ENCODE measurements at places on chromosomes 1 and 21.

GRCh38 chr1:247111259-247111699, 7.1 kb upstream of the ZNF669 start:
- DNase-seq: peak; percentile 19

DNA sequence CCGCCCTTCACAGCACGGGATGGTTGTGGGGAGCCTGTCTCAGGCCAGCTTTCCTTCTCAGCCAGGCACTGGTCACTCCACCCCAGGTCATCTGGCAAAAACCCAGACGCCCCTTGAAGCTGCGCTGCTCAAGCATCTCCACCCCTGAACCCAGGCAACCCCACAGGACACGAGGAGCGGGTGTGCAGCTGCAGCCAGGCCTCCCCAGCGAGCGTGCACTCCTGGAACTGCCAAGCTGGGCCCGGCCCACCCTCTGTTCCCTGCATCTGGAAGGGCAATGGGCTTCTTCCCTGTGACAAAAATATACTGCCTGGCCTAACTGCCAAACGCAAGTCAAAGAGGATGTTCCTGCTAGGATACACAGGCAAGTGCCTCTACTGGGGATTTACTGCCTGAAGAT, 39.7 kb downstream of the SLC66A1 start:
- DNase-seq: no peak

DNA sequence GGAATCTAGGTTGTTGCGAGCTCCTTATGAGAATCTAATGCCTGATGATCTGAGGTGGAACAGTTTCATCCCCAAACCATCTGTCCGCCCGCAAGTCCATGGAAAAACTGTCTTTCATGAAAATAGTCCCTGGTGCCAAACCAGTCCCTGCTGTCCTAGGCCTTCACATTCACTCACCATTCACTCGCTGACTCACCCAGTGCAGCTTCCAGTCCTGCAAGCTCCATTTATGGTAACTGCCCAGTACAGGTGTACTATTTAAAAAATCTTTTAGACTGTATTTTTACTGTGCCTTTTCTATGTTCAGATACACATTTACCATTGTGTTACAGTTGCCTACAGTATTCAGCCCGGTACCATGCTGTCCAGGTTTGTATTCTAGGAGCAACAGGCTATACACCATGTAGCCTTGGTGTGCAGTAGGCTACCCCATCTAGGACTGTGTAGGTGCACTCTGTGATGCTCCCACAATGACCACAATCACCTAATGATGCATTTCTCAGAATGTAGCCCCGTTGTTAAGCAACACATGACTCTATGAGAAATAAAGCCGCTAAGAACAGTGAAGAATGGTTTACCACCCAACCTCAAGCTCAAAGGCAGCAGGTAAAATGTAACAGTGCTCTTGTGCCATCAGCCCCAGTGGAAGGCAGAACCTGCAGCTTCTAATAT, 2.4 kb downstream of the ECHDC2 start:
- DNase-seq: no peak

DNA sequence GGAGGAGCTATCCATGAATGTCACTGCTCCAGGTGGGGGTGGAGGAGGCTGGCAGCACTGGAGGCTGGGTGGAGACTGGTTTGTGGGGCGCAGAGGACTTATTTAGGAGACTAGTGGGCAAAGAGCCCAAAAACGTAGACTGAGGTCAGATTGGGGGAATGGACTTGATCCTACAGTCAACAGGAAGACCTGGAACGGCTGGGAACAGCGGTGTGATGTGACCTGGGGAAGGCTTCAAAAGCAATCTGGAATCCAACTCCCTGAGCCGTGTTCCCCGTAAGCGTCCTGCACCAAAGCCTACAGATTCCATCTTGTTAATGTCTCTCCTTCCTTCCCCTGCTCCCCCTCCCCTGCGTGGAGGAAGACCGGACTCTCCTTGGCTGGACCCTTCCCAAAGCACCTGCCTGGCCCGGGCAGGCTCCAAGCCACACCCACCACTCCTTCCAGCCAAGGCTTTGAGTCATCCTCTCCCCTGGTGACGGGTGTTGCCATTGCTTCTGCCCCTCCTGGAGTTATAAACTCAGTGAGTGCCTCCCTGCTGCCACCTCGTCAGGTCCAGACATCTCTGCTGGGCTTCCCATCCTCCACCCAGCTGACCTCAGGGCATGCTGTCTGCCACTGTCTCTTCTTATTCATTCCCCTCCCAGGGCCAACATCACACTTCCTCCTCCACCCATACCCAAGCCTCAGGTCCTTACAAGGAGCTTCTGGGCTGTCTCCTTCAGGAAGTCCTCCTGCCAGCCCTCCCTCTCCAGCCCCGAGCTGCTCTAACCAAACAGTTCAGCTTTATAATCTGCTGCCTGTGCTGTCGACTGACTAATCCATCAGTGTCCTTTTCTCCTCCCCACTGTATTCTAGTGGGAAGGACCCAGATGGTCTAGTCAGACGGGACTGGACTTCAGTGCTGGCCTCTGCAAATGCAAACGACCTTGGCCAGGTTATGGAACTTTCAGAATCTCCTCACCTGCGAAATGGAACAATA, 1.6 kb upstream of the CLSTN1 start:
- peak; percentile 41 for DNase-seq

DNA sequence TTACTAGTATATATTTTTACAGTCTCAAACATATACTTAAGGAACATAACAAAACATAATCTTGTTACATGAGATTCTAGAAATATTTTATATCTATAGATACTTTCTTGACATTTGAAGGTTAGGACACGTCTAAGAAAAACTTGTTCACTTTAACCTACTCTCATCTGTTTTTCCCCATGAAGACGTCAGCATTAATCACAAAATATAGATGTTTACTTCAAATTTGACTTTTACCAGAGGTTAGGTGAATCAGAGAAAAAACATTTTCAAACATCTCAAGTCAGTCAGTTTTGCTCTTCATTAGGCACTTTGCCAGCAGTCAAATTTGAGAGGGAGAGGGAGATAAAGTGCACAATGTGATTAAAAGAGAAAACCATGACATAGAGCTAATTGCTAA, 47.7 kb downstream of the BRINP3 start:
- DNase-seq: no peak

DNA sequence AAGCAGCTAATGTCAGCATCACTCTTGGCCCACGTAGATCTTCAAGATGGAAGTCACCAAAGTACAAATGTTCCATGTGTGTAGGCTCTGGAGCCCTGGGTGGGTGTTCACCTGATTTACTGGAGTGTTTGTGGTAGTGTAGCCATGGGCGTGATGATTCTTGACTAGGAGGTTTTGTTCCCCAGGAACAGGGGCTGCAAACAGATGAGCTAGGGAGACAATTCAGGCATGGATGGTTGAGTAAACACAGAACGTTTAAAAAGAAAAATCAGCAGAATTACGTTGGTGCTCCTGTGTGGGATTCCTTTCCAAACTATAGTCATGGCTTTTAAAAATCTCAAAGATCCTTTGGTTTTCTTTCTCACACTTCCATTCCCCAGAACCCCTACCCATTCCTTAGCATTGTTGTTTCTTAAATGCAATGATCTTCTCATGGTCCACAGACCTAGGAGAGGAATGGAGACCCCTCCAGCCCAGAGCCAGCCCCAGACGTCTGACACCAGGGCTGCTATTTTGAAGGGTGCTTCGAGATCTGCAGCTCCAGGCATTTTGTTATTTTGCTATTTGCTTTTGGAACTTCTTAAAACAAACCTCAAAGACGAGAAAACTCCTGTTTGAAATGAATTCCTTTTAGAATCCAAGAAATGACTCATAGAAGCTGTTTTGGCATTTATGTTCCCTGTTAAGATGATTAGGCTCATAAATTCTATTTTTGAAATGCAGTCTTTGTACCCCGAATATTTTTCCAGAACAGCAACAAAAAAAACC, 115.1 kb downstream of the ETS2 start:
- DNase-seq: no peak

GRCh38 chr21:34630536-34631143, 15.7 kb upstream of the RCAN1 start:
- no peak for DNase-seq

GRCh38 chr1:211132721-211133392, 1.1 kb downstream of the KCNH1 start:
- DNase-seq: no peak

DNA sequence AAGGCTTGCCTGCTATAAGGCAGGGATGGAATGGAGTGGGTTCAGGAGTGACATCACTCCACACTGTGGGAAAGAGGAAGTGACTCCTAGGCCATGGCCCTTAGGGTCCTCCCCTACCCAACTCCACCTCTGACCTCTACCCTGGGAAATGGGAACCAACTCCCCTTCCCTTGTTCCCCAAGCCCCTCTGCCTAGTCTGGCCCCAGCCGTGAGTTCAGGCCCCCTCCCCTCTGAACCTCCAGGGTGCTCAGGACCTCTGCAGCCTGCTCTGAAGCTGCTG, 3.8 kb upstream of the GUCA2A start:
- no peak for DNase-seq

DNA sequence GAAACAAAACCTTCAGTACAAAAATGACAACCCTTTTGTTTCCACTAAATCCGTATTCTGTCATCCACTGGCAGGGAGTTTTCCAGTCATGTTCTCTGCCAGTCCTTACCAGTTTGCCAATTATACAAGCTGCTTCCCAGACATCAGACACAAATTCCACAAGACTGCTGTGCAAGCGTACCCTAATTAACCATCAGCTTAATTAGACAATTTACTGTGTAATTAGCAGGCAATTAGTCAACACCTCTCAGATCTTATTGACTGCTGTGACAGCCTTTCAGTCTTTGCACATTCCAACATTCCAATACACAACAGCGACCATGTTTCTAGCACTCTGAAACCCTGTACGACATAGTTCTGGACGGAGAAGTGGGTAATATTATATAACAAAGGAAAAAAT, 420.1 kb downstream of the DPYD start:
- no peak for DNase-seq

- DNase-seq: no peak
Observed at GRCh38 chr1:53206735-53207379, 10.2 kb downstream of the CPT2 start.

GRCh38 chr1:17104782-17105181, 14.5 kb downstream of the PADI2 start:
- DNase-seq: no peak

DNA sequence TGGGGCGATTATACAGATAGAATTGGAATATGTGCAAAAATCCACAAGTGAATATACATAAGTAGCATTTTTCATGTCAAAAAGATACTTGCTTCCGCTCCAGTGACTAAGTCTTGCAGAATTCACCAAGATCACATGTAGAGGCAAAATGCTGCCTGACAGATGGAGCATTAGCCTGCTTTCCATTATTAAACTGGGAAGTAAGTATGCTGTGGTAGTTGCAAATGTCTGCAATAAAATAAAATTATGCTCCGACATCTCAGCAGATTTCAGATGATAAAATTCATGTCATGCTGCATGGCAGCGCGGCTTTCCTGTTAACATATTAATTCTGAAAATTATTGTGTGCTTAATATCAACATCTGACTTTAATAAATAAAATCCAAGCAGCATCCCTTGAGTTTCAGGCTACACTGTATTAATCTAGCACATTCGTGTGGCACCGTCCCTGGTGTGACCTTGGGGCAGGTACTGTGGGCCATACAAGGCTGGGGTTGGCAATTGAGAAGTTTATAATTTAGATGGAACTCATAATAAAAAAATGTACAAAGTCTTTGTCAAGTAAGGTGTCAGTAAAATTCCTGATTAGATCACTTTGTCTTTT, 366.4 kb upstream of the ZP4 start:
- no peak for DNase-seq

DNA sequence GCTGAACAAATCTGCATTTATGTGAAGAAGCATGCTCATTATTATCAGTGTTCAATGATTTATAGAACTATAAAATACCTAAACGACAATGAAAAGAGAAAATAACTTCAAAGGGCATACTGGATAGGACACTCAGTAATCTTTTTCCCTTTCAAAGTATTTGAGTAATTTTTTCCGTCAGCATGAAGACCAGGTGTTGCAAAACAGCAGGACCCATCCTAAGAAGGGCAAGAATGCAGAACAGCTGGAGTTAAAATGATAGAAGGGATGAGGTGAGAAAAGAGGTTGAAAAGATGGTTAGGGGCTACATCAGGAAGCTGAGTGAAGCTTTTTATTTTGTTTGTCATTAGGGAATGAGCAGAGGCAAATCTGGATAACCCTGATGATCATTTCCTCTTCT, 7.1 kb upstream of the RGS18 start:
- no peak for DNase-seq

GRCh38 chr1:247386217-247386616, 29.8 kb upstream of the NLRP3 start:
- no peak for DNase-seq

DNA sequence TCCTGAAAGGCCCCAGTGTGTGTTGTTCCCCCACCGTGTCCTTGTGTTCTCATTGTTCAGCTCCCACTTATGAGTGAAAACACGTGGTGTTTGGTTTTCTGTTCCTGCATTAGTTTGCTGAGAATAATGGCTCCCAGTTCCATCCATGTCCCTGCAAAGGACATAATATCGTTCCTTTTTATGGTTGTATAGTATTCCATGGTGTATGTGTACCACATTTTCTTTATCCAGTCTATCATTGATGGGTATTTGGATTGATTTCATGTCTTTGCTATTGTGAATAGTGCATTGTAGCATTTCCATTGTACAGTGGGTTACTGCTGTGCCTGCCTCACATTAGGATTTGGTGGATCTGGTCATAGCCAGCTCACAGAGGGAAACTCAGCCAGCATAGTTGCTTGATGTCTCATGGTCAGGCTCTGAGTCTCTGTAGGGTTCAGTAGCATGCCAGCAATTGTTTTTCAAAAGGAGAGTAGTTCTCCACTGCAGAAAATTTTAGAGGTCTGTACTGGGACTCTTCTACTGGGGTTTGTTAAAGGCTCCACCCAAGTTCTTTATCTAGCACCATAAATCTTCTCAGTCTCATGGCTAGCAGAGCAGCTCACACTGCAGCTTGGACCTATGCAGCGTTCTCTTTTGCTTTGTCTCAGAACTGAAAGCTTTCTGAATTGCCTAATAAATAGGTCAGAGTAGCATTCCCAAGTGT, 41.0 kb downstream of the RUNX3 start:
- no peak for DNase-seq

- no peak for DNase-seq
Observed at GRCh38 chr1:172400722-172401105, 19.8 kb upstream of the C1orf105 start.

- no peak for DNase-seq
Observed at GRCh38 chr1:50893466-50893865, 66.6 kb downstream of the FAF1 start.

Measured in activated naive CD8-positive, alpha-beta T cell treated with anti-CD3 and anti-CD28 coated beads for 36 hours (primary cell).